HS-5 (cell line): ENCODE measurements at places on chromosomes 6 and 20.

DNA sequence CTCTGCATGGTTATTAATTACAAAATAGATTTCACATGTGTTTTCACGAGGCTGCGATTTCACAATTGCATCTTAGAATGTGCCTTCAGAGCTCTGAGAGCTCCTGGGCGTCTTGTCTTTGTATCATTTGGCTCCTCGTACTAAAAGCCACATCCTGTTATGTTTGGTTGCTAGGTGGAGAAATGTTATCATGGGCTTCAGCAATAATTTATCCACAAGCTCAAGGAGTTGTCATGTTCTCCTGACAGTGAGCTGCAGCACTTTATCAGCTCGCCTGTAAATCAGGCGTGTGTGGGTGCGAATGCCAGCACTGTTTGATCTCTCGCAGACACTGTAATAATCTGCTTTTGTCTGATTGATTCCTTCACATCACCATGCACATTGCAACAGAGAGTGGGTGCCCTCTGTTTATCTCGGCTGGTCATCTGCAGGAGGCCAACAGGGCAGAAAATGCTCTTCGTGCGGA, 218.6 kb upstream of the ZFP64 start:
- DNase-seq = no peak

DNA sequence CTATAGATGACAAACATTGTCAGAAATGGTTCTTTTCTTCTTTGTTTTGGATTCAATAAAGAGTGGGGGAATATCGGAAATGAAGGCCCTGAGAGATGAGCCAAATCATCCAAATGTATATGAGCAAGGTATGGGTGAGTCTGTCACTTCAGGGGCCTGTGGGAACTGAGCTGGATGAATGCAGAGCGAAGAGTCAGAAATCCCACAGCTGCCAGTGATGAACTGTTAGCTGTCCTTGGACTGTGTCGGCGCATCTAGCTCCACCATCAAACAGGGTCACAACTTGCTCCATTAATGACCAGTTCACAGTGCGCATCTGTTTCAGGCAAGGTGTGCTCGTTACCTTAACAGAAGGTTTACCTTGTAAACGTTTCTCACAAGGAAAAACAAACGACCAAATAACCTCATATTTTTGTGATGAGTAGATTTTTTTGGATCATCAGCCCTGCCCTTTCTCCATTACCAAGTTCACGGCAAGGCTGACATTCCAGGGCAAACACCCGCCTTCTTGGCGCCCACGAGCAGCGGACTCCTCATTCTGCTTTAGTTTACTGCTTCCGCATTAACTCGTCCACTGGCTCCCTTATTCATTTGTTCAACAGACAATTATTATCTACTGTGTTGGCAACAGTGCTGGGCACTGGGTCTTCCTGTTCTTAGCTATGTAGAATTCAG, 15.0 kb upstream of the CCN6 start:
- no peak for DNase-seq

DNA sequence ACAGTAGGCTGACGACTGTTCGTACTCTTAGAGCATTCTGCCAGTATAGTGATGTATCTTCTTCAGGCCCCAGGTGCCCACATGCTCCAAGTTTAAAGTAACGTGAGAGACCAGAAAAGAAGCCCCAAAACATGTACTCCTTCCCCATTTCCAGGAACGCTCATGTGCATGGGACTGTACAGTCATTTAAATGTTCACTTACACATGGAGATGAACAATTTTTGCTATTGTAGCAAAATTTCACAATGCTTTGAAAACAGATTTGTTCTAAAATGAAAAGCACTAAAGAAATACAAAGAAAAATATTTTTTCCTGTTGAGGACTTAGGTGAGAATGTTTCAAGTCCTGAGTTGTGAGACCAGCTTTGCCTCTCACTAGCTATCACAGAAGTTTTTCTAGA, 269.3 kb upstream of the PRDM1 start:
- no peak for DNase-seq

GRCh38 chr6:6683969-6684833, 95.7 kb downstream of the LY86 start:
- no peak for DNase-seq

DNA sequence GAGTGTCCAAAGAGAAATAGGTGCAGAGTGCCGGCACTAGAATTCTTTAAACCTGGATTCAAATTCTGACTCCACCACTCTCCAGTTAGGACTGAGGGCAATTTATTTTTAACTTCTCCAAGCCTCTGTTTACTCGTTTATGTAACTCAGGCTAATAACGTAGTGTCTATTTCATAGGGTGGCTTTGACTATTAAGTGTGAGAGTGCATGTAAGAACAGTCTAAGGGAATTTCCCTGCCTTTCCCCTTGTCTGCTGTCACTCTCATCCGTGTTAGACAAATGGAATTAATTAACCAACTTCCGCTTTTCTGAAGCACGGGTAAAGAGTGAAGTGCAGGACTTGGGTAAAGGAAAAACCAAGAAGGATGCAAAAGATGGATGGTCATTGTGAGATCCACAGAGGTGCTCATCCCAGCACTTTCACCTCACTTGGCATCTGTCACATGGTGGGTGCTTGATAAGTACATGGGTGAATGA, 4.1 kb upstream of the ZKSCAN8 start:
- no peak for DNase-seq

GRCh38 chr6:154785075-154785474, 51.9 kb downstream of the SCAF8 start:
- no peak for DNase-seq

DNA sequence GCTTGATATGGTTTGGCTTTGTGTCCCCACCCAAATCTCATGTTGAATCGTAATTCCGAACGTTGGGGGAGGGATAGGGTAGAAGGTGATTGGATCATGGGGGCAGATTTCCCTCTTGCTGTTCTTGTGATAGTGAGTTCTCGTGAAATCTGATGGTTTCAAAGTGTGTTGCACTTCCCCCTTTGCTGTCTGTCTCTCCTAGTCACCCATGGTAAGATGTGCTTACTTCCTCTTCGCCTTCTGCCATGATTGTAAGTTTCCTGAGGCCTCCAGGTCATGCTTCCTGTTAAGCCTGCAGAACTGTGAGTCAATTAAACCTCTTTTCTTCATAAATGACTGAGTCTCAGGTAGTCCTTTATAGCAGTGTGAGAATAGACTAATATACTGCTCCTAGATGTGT, 19.9 kb downstream of the PFDN4 start:
- no peak for DNase-seq

DNA sequence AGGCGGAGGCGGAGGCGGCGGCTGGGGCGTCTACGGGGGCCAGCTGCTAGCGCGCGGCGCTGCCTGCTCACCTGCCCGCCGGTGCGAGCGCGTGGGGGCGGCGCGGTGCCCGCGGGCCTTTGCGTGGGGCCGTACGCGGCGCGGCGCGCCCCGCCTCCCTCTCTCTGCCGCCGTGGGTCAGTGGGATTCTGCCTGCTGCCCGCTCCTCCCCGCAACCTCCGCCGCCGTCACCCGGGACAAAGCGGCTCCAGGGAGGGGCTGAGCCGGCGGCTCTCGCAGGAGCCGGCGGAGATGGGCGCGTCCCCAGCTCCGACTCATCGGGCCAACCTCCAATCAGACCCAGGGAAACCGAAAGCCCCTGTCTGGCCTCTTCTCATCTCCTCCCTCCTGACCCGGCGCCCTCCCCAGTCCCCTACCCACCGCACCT, at the start of gene RCAN2:
TSS of gene RCAN2 (minus strand) at position 249 of the 427 bp plus-strand sequence.
- DNase-seq = no peak
